ENCODE measurements at places on chromosomes 4 and X. TPM values are rescaled to one million over a fixed set of nuclear protein-coding genes. Genes with fewer than 3 reads are reported as not detected.

- H3K36me3 ChIP-seq: no peaks in the 10 kb centered on the region
- H3K27ac ChIP-seq: peak overlapping the region; percentile 36
- no peak overlapping the region for H3K4me3 ChIP-seq
- H3K4me1 ChIP-seq: peaks cover 18% of the 10 kb centered on the region
- peak; percentile 32 for DNase-seq
- no peaks in the 10 kb centered on the region for H3K27me3 ChIP-seq
Measured at GRCh38 chrX:118724775-118725174, 2.6 kb upstream of the IL13RA1 start.

DNA sequence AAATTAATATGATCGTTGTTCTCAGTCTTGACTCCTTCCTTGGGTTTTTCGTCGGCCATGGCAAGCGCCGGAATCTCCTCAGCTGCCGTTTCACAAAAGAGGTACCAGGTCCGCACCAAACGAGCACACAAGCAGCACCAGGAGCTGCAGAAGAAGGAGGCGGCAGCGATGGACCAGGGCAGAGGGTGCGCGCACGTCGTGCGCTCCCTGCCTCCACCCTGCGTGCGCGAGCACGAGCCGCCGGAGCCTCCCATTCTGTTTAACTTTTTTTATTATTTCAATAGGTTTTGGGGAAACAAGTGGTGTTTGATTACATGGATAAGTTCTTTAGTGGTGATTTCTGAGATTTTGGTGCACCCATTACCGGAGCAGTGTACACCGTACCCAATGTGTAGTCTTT, 158.2 kb downstream of the PLS3 start:
- H3K4me3 ChIP-seq: no peak overlapping the region
- no peaks in the 10 kb centered on the region for H3K27me3 ChIP-seq
- no peaks in the 10 kb centered on the region for H3K4me1 ChIP-seq
- H3K36me3 ChIP-seq: no peaks in the 10 kb centered on the region
- DNase-seq: no peak
- no peak overlapping the region for H3K27ac ChIP-seq

- H3K27me3 ChIP-seq: peaks cover 11% of the 10 kb centered on the region
- DNase-seq: no peak
- H3K36me3 ChIP-seq: no peaks in the 10 kb centered on the region
- no peaks in the 10 kb centered on the region for H3K4me1 ChIP-seq
- H3K4me3 ChIP-seq: no peak overlapping the region
Measured at GRCh38 chrX:2576793-2577192, 76.0 kb upstream of the DHRSX start.

DNA sequence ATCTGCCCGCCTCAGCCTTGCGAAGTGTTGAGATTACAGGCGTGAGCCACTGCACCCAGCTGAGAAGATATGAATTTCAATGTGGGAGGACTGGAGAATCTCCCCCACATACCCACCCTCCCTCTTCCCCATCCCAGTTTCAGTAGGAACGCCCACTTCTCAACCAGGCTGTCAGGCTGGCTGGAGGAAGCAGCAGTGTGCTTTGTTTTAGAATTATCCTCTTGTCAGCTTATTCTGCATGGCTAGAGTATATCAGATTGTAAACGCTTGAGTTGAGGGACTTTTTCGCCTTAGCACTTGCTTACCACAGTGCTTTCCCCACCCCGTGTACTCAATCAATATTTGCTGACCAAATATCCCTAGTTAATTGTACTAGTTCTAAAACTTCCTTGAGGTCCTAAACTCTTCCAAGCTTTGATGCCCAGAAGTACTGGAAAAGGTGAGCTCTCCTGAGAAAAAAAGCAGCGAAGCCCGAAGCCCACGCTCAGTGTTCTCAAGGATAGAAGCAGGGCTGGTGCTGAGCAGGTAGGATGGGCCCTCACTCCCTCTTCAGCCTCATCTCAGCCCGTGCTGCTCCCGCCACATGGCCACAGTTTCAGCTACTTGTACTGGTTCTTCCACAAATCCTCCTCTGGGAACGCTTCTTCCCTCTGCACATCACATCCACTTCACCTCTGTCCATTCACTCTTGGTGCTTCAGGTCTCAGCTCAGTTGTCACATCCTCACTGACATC, 7.3 kb upstream of the ARHGAP10 start:
- DNase-seq: peak; percentile 32
- H3K4me1 ChIP-seq: peaks cover 17% of the 10 kb centered on the region
- H3K27ac ChIP-seq: no peak overlapping the region
- no peak overlapping the region for H3K4me3 ChIP-seq
- no peaks in the 10 kb centered on the region for H3K36me3 ChIP-seq

DNA sequence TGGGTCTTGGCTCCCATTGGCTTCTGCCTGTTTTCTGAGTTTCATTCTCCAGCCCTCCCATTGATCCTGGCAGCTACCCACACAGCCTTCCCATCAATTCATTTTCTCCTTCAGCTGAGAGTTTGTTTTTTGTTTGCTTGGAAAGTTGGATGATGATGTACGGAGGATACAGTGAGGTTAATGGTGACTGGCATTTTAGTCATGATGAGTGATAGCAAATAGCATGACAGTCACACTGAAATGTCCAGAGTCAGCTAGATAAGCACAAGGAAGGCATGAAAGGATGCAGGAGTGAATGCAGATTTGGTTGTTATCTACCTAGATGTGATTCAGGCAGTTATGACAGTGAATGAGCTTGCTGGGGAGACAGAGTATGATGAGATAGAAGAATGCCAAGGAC, 30.6 kb upstream of the LCORL start:
- no peak overlapping the region for H3K4me3 ChIP-seq
- DNase-seq: no peak
- H3K27ac ChIP-seq: no peak overlapping the region
- no peaks in the 10 kb centered on the region for H3K27me3 ChIP-seq
- H3K4me1 ChIP-seq: no peaks in the 10 kb centered on the region

DNA sequence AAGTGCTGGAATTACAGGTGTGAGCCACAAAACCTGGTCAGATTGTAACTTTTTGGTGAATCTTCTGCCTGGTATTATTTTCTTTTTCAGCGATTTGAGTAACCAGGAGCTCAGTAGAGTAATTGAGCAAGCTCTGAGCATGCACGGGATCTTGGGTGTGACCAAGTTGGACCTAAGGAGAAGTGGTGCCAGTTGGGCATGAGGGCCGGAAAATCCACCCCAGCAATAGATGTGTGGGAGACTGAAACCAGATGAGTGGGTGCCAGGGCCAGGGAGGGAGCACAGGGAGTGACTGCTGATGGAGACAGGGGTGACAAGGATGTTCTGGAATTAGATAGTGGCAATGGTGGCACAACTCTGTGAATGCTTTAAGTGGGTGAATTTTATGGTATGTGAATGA, 3.7 kb upstream of the CCNQ start:
- no peak for DNase-seq
- no peak overlapping the region for H3K27ac ChIP-seq
- no peaks in the 10 kb centered on the region for H3K36me3 ChIP-seq
- peaks cover 10% of the 10 kb centered on the region for H3K4me1 ChIP-seq
- no peaks in the 10 kb centered on the region for H3K27me3 ChIP-seq
- H3K4me3 ChIP-seq: no peak overlapping the region

CD38 gene
- polyA plus RNA-seq: 4.6 TPM

TMPRSS11F gene
- polyA plus RNA-seq: not detected

Measured in large intestine (tissue), 12 donors.